ENCODE measurements at places on chromosomes 4 and X.
A peak's percentile ranks its signal among the peaks of the same experiment; 100 is the strongest.

- DNase-seq = no peak
These were observed 110.8 kb downstream of the PWWP3B start for GRCh38 chrX:106278951-106279350.

GRCh38 chrX:35101901-35102300, 159.3 kb downstream of the FAM47B start:
- DNase-seq = no peak

GRCh38 chrX:73289039-73289438, 74.4 kb upstream of the NAP1L2 start:
- DNase-seq = no peak

- peak; percentile 80 for DNase-seq
These were observed 220.3 kb upstream of the CXCL13 start for GRCh38 chr4:77385124-77385969.

GRCh38 chr4:140719022-140719421, 37.2 kb downstream of the TBC1D9 start:
- DNase-seq = peak; percentile 90

- peak; percentile 92 for DNase-seq
These were observed 534.7 kb downstream of the ANKRD50 start for GRCh38 chr4:124177647-124178425.

DNA sequence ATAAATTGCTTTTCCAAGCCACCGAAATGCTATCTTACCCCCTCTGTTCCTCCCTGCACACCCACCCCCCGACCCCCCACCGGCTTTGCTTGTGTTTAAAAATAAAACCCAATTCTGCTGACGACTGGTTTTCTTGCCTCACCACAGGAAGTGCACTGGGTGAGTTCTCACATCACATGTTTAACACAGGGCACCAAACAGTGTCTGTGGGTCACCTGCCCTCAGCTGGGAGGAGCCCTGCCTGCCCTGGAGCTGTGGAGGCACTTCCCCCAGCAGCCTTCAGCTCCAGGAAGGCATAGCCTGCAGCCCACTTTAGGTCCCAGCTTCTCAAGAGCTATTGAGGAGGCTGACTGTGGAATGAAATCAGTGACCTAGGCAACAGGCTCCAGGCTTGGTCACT, 8.8 kb downstream of the TMEM255A start:
- no peak for DNase-seq

DNA sequence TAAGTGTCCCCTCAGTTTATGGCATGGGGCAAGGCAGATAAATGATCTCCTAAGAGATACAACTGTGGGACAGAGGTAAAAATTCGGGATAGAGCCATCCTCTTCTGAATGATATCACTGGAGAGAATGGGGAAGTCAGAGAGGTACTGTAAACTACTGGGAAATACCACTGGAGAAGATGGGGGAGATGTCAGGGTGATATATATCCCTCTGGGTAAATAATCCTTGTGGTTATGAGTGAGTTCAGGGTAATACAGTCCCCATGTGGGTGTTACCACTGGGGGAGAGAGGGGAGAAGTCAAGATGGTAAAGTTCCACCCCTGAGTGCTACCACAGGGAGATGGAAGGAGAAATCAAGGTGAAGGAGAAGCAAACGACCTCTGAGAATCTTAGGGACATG, 63.9 kb upstream of the ZNF81 start:
- no peak for DNase-seq

DNA sequence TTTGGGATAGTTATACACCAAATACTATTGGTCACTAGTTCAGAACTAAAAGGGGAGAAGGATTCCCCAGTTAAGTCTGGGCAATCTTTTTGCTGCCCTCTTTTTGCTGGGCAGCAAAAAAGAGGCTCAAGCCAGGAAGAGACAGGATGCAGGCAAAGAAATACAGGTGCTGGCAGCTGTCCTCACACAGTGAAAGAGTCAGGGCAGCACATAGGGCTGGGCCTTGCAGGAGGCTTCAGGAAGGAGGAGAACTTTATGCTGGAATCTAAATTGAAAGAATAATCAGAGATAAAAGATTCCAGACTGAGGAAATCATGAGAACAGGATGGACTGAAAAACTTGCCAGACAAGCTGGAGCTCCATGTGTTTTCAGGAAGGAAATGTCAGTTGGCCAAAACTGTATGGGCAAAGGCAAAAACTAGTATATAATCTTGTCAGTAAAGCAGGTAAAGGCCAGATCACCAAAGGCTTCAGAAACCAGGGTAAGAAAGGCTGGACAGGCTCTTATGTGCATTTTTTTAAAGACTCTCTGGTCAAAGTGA, 46.8 kb downstream of the PDGFC start:
- peak; percentile 24 for DNase-seq
